ENCODE measurements at places on chromosomes 6 and 20. TPM values are rescaled to one million over a fixed set of nuclear protein-coding genes. Genes with fewer than 3 reads are reported as not detected.

SAMD3 gene
- 1.9 TPM for total RNA-seq

PDE10A gene
- total RNA-seq = 2.4 TPM

LY6G6D gene
- total RNA-seq = not detected

GRCh38 chr20:37520419-37520955 is 563 bp upstream of the NNAT start:
- peaks cover 7% of the 10 kb centered on the region for H3K36me3 ChIP-seq
- peak overlapping the region; percentile 17 for H3K27ac ChIP-seq
- peak; percentile 61 for DNase-seq
- no peaks in the 10 kb centered on the region for H3K27me3 ChIP-seq
- peaks cover 11% of the 10 kb centered on the region for H3K4me1 ChIP-seq
- H3K4me3 ChIP-seq = peak overlapping the region; percentile 47

DNA sequence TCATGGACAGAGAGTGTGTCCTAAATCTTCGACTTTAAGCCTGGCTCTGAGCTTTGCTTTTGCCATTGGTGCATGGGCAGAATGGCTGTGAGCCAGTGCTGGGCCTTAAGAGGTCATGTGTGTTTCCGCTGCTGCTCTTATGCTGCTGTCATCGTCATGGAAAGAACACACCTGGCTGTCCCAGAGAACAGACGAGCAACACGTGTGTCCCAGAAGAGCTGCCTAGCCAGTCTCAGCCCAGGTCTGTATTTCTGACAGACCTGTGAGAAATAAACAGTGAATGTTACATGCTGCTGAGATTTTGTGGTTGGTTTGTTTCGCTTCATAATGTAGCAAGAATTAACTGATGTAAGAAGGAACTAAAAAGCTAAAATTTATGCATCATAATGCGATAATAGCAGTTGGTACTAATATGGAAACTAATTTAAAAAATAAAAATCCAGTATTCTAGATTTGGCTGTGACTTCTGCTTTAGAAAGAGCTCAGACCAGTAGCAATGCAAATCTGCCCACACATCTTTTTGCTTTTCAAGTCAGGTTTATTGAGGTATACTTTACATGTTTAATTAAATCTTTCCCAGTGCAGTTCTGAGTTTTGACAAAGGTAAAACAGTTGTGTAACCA is 11.5 kb upstream of the SCP2D1 start:
- no peak overlapping the region for H3K4me3 ChIP-seq
- DNase-seq = no peak
- H3K27me3 ChIP-seq = no peaks in the 10 kb centered on the region
- H3K4me1 ChIP-seq = no peaks in the 10 kb centered on the region
- no peak overlapping the region for H3K27ac ChIP-seq
- no peaks in the 10 kb centered on the region for H3K36me3 ChIP-seq

DNA sequence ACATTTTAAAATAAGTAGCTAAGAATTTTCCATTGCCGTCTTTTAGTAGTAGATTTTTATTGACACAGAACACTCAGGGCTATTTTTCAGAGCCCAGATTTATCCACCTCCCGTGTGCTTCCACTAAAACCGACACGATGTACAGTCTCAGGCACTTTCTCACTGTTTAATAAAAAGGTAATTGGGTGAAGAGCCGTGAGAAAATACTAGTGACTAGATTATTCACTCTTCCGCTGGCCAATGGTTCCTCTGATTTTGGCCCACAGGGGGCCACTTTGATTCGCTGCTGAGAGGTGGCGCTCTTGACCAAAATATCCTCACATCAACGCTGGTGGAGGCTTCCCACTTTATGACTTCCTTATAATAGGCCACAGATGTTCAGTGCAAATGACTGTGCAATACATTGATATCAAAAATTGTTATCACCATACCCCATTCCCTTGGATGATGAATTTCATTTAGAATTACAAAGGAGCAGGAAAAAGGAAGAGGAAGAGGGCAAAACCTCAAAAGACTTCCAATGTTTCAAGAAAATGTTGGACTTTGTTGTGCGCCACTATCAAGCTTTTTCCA is 12.3 kb upstream of the HDDC2 start:
- DNase-seq = peak; percentile 59
- H3K36me3 ChIP-seq = no peaks in the 10 kb centered on the region
- no peaks in the 10 kb centered on the region for H3K27me3 ChIP-seq

DNA sequence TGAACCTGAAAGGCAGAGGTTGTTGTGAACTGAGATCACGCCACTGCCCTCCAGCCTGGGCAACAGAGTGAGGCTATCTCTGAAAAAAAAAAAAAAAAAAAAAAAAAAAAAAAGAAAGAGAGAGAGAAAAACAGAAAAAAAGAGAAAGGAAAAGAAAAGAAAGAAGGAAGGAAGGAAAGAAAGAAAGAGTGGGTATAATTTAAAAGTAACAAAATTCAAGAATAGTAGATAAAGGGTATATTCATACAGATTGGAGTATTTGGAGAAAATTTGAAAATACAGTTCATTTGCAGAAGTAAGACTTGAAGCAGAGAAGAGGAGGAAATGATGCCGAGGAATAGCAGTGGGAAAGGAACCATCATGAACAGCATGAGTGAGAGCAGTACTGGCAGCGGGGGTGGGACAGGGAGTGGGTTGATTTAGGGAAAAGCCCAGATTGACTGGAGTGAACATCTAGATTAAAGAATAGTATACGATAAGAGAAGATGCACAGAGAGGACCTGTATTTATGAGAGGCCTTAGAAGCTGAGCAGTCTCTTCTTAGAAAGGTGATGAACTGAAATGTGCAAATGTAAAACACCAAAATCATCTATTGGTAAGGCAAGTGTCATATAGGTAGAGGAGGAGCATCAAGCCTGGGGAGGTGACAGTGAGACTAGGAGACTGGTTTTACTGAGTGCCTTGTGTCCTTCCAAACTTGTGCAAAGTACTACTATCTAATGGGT is 17.8 kb upstream of the HLA-DRB1 start:
- no peaks in the 10 kb centered on the region for H3K4me1 ChIP-seq

DNA sequence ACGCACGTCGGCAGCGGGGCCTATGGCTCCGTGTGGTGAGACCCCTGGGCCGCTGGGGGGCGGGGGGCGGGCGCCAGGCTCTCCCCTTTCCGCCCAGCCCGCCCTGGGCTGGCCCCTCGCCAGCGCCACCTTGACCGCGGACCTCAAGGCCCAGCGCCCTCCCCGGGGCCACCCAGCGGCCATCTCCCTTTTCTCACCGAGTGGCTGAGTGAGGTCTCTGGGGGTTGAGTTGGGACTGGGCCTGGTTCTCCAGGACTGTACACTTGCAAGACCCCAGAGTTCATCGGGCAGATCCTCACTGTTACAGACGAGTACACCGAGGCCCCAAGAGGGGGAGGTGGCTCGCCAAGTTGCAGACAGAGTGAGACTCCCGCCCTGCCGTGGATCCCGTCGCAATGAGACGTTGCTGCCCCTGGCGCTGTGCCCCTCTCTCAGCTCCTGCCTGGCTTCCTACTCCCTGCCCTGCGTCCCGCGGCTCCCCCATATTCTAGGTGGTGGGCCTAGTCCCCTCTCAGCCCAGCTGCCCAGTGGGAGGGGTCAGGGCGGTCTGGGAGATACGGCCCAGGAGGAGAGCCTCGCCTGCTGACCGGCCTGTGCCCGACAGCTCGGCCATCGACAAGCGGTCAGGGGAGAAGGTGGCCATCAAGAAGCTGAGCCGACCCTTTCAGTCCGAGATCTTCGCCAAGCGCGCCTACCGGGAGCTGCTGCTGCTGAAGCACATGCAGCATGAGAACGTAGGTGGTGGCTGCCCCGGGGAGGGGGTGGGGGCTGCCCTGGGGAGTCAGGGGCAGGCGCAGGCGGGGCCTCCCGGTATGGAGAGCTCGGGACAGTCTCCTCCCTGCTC is 576 bp downstream of the MAPK13 start:
- peaks cover 18% of the 10 kb centered on the region for H3K4me1 ChIP-seq
- H3K36me3 ChIP-seq = no peaks in the 10 kb centered on the region
- DNase-seq = peak; percentile 78
- H3K4me3 ChIP-seq = peak overlapping the region; percentile 46
- peak overlapping the region; percentile 30 for H3K27ac ChIP-seq
- H3K27me3 ChIP-seq = no peaks in the 10 kb centered on the region

DNA sequence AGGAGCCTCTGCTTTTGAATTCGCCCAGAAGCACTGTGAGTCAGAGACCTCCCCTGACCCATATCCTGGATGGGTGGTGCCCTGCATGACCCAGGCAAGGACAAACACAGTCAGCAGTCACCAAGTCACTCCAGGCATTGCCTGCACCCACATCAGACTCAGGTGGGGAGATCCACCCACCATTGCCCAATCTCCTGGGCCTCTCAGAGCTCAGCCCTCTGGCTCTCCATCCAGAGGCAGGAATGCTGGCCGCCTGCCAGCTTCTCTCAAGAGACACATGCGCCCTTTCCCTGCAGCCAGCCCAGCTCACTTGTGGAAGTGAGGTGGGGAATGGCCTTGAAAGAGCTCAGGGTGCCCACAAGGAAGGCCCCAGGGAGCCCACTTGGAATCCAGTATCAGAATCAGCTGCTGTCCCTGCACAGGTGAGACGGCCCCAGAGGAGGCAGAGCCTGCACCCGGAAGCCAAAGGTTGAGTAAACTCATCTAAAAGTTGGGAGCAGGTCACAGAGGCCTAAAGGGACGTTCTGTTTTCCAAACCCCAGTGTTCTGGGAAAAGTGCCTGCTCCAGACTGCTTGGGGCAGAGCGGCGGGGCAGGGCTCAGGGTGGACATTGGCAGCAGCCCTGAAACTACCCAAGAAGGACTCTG is 129.8 kb downstream of the PREX1 start:
- DNase-seq = no peak
- H3K27me3 ChIP-seq = no peaks in the 10 kb centered on the region
- H3K27ac ChIP-seq = no peak overlapping the region
- H3K36me3 ChIP-seq = no peaks in the 10 kb centered on the region

DNA sequence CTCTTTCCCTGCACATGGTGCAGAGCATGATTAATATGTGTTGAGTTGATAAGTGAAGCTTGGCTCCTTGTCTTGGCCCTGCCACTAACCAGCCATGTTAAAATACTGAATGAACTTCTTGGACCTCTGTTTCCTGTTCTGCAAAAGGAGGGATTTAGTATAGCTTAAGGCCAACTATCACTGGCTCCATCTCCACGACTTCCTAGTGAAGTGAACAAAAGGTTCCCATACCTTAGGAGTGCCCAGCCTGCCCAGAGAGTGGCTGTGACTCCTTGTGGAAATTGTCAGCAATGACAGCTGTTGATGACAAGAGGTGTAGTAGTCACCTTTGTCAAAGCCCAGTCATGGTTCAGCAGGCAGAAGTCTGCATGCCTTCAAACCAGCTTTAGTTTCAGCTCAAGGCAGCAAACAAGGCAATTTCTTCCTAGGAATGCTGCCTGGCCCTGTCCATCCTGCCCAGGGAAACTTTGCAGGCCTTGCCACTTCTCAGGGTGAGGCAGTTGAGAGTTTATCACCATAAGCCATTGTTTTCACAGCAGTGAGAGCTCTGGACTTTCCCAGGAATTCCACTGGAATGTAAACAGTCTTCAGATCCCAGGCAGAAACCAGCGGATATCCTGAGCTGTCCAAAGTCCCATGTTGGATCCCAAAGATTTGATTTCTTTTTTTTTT is 169.7 kb upstream of the TNFAIP3 start:
- DNase-seq = no peak
- H3K4me3 ChIP-seq = no peak overlapping the region
- no peaks in the 10 kb centered on the region for H3K27me3 ChIP-seq
- H3K27ac ChIP-seq = no peak overlapping the region
- no peaks in the 10 kb centered on the region for H3K36me3 ChIP-seq

GRCh38 chr6:106512968-106513574 is 116.2 kb downstream of the RTN4IP1 start:
- peaks cover 2% of the 10 kb centered on the region for H3K4me1 ChIP-seq
- H3K36me3 ChIP-seq = no peaks in the 10 kb centered on the region
- H3K27me3 ChIP-seq = peaks cover 56% of the 10 kb centered on the region
- H3K4me3 ChIP-seq = peak overlapping the region; percentile 37
- H3K27ac ChIP-seq = no peak overlapping the region

DNA sequence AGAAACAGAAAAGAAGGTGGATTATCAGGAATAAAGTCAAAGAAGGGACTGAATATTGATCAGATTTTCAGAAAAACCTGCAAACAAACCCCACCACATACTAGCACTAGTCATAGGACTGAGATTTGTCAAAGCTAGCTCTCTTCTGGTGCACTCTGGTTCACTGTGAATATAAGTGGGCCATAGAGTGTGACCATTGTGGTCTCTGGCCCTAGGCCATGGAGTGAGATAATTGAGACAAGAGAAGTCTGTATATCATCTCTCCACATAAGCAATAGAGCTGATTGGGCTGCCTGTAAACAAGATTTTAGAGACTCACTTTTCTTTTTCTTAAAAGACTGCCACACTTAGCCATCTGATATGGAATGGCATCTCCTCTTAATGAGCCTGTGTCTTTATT is 247.2 kb downstream of the LAMA2 start:
- no peaks in the 10 kb centered on the region for H3K27me3 ChIP-seq
- H3K4me3 ChIP-seq = no peak overlapping the region
- H3K4me1 ChIP-seq = no peaks in the 10 kb centered on the region
- DNase-seq = no peak
- no peak overlapping the region for H3K27ac ChIP-seq

GRCh38 chr6:129719692-129720091 is 9.7 kb upstream of the ARHGAP18 start:
- no peaks in the 10 kb centered on the region for H3K36me3 ChIP-seq
- H3K4me1 ChIP-seq = no peaks in the 10 kb centered on the region
- no peak for DNase-seq
- H3K27me3 ChIP-seq = no peaks in the 10 kb centered on the region
- no peak overlapping the region for H3K4me3 ChIP-seq
- no peak overlapping the region for H3K27ac ChIP-seq

- H3K4me3 ChIP-seq = no peak overlapping the region
- no peaks in the 10 kb centered on the region for H3K36me3 ChIP-seq
- no peak overlapping the region for H3K27ac ChIP-seq
- H3K4me1 ChIP-seq = no peaks in the 10 kb centered on the region
- DNase-seq = no peak
- no peaks in the 10 kb centered on the region for H3K27me3 ChIP-seq
Observed at GRCh38 chr6:96073555-96073954, 57.8 kb downstream of the FUT9 start.

GRCh38 chr6:150874179-150874578 is 8.7 kb downstream of the MTHFD1L start:
- peaks cover 2% of the 10 kb centered on the region for H3K4me1 ChIP-seq
- H3K36me3 ChIP-seq = no peaks in the 10 kb centered on the region
- H3K27ac ChIP-seq = no peak overlapping the region
- H3K4me3 ChIP-seq = no peak overlapping the region

DNA sequence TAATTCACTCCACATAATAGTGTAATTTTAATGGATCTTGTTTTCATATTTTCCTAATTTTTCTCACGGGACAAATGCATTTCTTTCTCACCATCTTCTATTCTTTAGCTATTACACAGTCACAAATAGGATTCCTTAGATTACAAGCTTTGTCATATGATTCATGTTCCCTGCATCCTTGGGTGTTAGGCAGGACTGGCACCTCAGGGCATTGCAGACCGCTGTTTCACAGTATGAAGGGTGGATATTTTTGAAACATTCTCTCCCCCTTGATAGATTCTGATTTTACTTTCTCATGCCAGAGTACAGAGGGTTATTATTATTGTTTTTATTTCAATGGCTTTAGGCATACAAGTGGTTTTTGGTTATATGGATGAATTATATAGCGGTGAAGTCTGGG is 602.5 kb downstream of the PHF3 start:
- no peak overlapping the region for H3K4me3 ChIP-seq
- H3K36me3 ChIP-seq = no peaks in the 10 kb centered on the region
- DNase-seq = no peak
- no peaks in the 10 kb centered on the region for H3K4me1 ChIP-seq
